ENCODE measurements at places on chromosomes 5 and 9.

DNA sequence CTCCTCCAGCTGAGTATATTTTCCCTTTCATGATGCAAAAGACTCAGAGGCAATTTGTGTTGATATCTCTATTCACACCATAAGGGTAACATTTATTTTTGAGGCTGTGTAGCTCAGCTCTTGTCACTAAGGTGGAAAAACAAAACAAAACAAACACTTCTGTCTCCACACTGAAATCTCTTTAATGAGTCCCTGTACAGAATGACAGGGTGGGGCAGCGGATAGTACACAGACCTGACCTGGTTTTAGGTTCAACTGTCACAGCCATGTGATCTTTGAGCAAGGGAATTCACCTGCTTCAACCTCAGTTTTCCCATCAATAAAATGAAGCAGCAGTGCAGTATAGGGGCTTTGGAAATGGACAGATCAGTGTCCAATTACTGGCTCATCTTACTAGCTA is 29.3 kb downstream of the TLR4 start:
- no peak for DNase-seq

- DNase-seq, result no peak
Observed at GRCh38 chr9:650362-650761, 191.1 kb upstream of the DMRT1 start.

DNA sequence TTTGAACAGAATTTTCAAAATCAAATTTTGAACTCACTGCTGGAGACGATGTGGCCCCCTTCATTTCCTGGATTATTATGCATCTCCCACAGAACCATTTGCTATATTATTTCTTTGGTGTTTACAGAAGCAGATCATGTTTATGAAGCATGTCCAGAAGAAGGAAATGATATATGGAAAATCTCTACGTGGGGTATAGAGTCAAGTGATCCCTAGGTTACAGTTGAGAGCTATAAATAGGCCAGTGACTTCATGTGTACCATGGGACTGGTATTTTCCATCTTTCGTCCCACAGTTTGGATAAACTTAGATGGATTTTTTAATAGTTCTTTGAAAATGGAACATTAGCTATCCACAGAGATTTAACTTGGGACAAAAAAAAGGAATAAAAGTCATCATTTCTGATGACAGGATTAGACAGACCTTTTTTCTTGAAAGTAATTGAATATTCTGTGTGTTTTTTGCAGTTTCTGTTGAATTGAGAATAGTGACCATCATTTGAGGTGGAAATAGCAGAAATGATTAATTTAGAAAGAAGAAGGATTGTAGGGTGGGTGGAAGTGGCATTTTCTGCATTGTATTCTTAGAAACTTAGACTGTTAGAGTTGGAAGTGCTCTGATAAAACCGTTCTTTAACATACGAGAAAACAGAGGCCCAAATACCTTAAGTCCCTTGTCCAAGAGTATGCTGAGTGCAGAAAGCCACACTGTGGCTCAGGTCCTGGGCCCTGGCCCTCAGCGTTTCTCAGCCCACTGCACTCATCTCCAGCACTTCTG is 136.4 kb downstream of the PIP5K1B start:
- DNase-seq, result no peak

GRCh38 chr5:138032028-138032571 is 779 bp downstream of the FAM13B start:
- no peak for DNase-seq

DNA sequence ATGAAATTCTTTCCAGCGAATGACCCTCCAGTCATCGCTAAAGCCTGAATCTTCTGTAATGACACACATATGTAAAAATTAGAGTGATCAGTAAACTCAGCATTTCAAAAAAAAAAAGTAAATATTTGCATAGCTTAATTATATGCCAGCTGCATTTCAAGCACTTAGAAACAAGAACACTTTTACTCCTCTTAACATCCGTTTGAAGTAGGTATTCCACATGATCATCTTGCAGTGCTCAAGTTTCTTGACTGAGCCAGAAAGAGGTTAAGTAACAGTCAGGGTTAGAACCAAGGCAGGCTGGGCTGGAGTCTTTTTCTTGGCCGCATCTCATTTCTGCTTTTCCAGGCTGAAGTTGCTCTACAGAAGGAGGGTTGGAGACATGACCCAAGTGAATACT is 27.6 kb downstream of the EGFLAM start:
- DNase-seq, result no peak

- no peak for DNase-seq
Observed at GRCh38 chr9:130483371-130483971, 38.7 kb downstream of the ASS1 start.

DNA sequence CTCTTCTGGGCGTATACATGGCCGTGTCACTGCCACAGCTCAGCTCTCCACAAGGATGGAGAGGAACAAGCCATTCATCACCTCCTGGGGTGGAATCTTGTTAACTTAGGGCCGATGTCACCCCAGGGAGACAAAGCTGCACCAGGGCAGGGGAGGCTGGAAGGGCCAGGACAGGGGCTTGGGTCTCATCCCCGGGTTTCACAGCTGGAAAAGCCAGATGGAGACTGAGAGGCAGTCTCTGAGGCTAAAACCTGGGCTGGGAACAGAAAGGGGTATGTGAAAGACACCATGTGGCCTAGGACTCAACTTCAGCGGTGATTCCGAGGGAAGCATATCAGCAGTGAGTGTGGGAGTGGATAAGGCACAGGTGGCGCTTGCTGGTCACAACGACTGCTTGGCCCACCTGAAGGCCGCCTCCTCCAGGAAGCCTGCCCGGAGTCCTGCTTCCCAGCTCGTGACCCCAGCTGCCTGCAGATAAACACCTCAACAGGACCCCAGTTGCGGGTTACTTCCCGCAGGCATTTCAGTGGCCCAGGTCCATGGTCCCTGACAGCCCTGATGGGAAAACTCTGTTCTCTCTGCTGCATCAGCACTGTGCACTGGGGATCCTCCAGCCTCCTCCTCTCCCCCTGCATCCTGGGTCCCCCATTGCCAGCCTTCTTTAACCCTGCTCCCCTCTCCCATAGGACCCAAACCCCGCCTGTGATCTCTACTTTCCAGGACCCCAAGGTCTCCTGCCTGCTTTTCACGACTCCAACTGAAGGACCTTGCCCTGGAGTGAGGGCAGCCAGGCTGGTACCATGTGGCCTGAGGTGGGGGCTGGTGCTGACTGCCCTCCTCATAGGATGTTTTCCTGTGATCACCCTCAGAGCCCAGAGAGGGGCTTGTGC is 51.7 kb upstream of the FCN1 start:
- DNase-seq, result no peak

- DNase-seq, result no peak
Observed at GRCh38 chr5:96203761-96204160, 229.3 kb downstream of the PCSK1 start.

DNA sequence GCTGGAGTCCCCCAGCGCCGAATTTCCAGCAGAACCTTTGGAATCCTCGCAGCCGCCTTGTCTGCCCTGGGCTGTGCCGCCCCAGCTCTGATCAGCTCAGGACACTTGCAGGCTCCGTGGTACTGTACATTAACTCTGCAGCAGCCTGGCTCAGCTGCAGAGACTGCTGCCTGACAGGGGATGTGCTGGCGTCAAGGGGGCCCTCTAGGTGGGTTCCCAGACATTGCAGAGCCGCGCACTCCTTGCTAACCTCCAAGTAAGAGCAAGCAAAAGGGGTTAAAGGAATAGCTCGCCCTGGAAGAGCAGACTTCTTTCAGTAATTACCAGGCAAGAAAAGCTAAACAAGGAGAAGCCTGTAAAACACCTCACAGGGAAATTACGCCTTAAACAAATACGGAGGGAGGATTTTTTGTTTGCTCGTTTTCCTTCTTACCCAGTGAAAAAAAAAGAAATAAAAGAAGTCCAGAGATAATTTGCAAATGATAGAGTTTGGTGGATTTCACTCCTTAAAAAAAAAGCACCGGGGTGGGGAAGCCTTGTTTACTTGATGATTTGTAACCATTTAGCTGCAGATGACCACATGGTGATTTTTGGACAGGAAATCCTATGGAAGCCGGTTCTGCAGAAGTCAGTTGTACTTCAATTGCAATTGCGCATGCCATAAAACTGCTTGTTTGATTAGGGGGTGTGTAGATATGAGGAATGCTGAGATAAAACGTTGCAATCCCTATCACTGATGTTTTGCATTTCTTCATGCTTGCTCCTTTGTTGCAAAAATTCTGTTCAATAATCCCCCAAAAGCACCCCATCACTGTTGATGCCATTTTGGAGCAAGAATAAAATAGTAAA is 305.8 kb downstream of the PDE4D start:
- DNase-seq, result no peak

DNA sequence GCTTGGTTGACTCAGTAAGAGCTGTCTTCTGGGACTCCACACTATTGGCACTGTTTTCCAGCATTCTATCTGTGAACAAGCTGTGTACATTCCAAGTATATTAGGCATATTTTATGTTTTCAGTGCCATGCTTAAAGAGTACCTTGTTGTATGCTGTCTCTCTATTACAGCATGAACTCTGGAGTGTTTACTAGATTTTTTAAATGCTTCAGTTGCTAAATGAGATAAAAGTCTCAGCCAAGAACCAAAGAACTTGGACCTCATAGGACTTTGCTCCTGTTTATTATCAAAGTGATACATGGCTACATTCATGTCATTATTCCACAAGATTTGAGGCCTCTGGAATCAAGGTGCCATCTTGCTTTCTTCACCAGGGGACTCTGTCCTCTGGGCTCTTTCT is 167.2 kb downstream of the C9orf152 start:
- no peak for DNase-seq

DNA sequence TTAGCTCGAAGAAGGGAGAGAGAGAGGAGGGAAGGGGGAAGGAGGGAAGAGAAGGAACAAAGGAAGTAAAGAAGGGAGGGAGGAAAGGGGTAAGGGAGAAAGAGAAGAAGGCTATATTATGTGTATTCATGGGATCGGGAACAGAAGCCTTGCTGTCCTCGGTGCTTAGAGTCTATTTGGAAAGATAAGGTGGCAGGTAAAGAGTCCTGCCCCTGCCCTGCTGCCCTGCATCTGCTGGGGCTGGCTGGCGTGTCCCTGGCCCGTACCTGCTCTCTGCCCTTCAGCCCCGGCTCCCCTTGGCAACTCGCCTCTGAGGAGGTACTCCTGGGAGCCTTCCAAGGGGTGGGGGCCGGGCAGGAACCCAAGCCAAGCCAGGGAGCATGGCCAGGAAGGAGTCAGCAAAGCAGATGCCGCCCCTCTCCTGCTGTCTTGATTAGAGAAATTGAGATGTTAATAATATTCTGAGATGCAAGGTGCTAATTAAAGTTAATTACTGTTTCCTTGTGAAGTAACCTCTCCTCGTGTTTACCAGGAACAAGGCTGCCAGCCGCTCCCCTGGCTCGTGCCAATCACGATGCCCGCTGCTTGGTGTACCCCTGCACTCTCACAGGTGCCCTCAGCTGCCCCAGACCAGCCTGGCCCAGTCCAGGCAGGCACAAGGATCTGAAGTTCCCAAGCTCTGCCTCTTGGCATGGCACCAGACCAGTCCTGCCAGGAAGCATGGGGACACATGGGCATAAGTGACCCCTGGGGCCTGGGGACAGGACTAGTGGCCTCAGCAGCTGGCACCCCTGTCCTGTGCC is 36.6 kb downstream of the PCDH1 start:
- no peak for DNase-seq

DNA sequence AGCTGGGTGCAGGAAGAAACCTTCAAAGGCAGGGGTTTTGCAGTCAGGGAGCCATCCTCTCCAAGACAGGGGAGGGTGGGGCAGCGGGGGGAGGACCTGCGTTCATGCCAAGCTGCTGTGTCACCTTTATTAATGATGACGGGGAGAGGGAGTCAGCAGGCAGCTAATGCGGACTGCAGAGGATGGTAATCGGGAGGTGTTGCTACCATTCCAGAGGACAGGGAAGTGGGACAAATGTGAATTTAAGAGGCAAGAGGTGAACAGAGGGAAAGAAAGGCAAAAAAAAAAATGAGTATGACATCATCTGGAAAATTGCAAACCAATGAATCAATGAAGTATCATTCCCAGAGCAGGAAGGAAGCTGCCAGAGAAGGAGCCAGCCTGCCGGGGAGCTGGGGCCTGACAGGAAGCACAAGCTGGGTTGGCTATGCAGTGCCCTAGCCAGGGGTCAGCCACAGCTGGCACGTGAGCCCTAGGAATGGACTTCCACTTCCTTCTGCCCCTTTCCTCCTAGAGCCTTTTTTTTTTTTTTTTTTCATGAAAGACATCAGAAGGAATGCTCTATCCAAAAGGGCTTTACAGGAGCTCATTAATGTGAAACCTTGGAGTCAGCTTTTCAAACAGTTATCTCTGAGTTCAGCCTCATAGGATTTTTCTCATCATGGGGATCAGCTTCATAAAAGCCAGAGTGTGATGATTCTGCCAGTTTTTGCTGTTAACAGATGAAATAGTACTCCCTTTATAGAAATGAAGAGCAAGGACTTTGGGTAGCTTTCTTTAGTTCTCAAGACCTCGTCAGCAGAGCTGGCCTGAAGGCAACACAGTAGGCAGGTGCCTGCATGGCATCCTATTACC is 9.2 kb downstream of the INSYN2B start:
- no peak for DNase-seq

DNA sequence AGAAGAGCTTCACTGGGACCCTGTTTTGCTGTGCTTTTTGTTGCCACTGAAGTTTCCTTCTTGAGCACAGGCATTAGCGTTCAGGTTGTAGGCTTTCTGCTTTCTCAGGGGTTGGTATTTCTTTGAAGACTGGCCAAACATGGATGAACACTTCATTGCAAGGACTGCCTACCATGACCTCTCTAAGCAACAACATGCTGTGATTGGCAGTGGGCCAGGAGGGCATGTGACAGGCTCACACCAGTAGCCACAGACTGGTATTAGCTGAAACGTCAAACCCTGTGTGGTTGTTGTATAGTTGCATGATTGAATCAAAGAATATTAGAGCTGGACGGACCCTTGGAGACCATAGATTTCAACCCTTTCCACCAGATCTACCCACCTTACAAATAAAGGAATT is 20.0 kb upstream of the MLANA start:
- no peak for DNase-seq

DNA sequence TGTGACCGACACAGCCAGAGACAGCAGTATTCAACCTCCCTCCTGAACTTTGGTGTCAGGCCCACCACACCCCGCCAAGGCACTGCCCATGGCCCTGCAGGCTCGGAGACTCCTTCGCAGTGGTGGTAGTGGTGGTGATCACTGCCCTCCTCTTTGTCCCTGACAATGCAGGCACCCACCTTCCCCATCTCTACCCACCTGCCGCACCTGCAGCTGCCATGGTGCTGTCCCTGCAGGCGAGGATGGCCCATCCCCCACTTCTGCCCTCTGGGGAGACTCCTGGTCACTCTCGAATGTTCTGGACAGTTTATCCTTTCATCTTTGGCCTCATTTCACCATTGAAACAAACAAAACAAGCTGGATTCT is 4.4 kb upstream of the IL4 start:
- DNase-seq, result no peak

- no peak for DNase-seq
Observed at GRCh38 chr5:54717459-54717858, 199.9 kb downstream of the SNX18 start.

GRCh38 chr9:136650021-136650420 is 12.7 kb upstream of the EGFL7 start:
- DNase-seq, result no peak
